ENCODE measurements at places on chromosomes 5 and 9.
A peak's percentile ranks its signal among the peaks of the same experiment; 100 is the strongest.

- no peak for DNase-seq
Measured at GRCh38 chr5:76642390-76643040, 19.3 kb upstream of the F2RL2 start.

- no peak for DNase-seq
Measured at GRCh38 chr9:806285-807156, 35.0 kb upstream of the DMRT1 start.

DNA sequence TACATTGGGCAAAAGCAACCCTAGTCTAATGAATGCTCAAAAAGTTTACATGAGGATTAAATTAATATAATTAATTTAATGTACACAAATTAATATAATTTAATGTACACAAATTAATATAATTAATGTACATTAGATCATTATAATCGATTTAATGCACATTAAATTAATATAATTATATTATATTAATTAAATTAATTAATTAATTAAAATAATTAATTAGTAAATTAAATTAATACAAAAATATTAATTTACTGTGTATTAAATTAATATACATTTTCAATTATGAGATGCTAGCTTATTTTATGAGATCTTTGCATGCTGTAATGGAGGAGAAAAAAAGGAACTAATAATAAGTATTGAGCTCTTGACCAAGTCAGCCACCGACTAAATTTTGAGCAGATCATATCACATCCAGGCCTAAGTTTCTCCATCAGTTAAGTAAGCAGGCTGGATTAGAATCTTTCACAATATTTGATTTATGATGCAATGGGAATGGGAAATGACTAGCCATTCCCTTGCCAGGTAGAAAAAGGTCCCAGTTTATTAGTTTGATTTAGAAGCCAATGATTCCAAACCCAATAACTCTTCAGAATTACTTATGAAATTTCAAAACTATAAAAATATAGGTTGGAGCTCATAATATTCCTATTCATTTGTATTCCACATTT, 533.4 kb upstream of the GRIA1 start:
- DNase-seq: no peak

GRCh38 chr5:100840370-100840769, 62.7 kb downstream of the ST8SIA4 start:
- DNase-seq: no peak

DNA sequence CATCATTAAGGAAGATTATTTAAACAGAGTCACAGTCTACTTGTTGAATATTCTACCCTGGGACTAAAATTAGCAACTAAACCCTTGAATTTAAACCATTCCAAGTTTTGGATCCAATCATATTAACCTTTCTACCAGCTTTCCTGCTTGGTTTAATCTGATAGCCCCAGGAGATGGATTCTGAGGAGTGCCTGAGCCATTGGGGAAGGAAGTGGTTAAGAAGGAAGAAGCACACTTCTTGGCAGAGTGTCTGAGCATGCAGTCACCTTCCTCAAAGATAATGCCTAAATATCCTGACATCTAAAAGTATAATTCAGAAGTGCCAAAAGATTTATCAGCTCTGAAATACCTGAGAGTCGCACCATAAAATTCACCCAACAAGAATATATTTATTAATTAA, 74.1 kb upstream of the SNCAIP start:
- DNase-seq: no peak

- DNase-seq: no peak
Measured at GRCh38 chr9:77023726-77024125, 4.3 kb downstream of the FOXB2 start.

- DNase-seq: no peak
Measured at GRCh38 chr5:3325972-3326840, 269.4 kb upstream of the IRX1 start.

- DNase-seq: no peak
Measured at GRCh38 chr5:138989720-138990119, 114.6 kb upstream of the LRRTM2 start.

GRCh38 chr5:102453716-102454115, 45.1 kb downstream of the SLCO6A1 start:
- DNase-seq: no peak

DNA sequence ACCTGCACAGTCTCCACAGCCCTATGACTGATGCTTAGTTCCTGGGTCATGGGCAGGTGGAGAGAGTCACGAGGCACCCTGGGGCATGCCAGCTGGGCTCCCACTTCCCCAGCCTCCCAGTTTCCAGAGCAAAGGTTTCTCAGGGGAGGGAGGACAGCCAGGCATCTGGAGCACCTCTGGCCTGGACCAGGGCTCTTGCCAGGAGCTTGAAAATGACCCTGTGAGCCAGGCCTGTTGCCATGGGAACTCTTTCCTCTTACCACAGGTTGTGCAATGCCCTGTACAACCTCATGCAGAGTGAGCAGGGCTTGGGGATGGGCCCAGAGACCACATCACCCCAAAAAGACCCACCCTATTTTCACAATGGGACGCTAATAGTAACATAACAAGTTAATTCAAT, 113.1 kb downstream of the PSD2 start:
- no peak for DNase-seq

DNA sequence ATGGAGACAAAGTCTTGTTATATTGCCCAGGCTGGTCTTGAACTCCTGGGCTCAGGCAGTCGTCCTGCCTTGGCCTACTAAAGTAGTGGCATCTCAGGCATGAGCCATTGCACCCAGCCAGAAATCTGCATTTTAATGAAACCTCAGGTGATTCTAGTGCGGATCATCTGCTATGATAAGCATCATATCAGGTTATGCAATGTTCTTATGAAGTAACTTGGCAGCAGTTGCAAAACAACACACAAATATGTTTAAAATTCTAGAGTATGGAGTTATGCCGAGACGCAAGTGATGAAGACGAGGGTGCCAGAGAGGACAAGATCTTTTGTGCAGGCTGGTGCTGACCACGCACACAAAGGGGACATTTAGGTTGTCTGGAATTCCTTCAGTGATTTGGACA, 153.2 kb upstream of the MEF2C start:
- no peak for DNase-seq

DNA sequence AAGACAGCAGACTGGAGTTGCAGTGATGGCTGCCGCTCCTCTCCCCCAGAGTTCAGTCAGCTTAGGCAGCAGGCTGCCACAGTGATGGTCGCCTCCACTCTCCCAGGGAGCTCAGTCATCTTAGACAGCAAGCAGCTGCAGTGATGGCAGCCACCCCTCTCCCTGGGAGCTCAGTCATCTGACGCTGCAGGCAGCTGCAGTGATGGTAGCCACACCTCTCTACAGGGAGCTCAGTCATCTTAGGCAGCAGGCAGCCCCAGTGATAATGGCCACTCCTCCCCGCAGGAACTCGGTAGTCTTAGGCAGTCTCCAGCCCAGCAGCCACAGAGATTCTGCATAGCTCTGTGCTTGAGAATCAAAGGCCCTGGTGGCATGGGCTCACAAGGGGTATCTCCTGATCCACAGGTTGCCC, 582.7 kb downstream of the DTWD2 start:
- DNase-seq: no peak

DNA sequence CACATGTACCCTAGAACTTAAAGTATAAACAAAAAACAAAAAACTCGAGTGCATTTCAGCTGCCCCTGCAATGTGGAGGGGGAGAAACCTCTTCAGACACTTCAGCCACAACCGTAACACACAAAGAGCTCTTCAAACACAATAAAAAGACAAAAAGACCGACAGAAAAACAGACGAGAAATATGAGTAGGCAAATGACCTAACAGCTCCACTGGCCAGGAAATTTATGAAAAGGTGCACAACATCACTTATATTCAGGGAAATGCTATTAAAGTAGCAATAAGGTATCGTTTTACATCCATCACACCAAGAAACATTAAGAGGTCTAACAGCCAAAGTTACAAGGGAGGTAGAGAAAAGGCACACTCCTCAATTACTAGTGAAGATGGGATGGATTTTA, 6.2 kb downstream of the ZBED3 start:
- no peak for DNase-seq

GRCh38 chr9:96417661-96418082, 498 bp downstream of the ZNF367 start:
- no peak for DNase-seq

GRCh38 chr5:132369474-132370180, at the start of gene SLC22A5:
Gene SLC22A5, plus strand, starts transcription at chr5:132369710. Its CDS starts 263 bp downstream, at chr5:132369973.
- peak; percentile 91 for DNase-seq

- DNase-seq: no peak
Measured at GRCh38 chr5:2238732-2239131, 356.0 kb upstream of the IRX4 start.

GRCh38 chr9:126956917-126957686, 42.5 kb downstream of the RALGPS1 start:
- no peak for DNase-seq

GRCh38 chr9:37441776-37442370, 19.4 kb downstream of the GRHPR start:
- no peak for DNase-seq

DNA sequence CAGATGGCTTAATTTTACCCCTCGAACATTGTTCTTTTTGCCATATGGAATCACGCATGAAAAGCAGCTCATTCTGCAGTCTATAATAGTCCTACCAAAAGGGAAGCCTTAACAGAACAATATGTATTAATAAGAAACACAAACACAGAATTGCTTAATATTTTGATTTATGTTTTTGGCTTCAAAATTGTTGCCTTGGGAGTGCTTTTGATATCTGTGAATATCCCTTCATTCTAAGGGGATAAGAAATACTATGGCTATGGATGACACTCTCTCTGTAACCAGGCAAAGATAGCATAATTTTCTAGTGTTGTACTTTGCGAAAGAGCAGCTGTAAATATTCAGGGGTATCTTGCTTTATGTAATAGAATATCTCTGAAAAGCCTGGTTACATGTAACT, 26.3 kb upstream of the CFAP95 start:
- DNase-seq: no peak

- no peak for DNase-seq
Measured at GRCh38 chr5:165138236-165138635, 1632.8 kb downstream of the MAT2B start.

GRCh38 chr9:86500667-86501435, 146.6 kb upstream of the TUT7 start:
- no peak for DNase-seq

GRCh38 chr5:82704381-82704780, 372.8 kb downstream of the TMEM167A start:
- no peak for DNase-seq

DNA sequence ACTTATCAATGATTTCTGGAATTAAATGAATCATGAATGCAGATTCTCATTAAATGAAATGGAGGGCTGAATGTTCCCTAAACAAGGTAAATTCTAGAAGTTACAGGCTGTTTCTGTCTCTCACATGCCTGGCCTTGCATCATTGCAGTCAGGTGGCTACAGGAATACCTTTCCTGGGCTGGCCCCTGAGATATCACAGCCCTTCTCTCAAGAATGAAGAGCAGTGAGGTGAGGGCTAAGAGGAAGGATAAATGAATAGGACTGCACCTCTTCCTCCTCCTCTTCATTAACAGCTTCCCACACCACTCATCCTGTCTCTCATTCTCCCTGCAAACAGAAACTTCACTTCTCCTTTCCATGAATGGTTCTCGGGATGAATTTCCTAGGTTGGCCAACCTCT, 22.5 kb downstream of the ARHGEF28 start:
- no peak for DNase-seq

GRCh38 chr5:139838381-139839197, 43.0 kb downstream of the PSD2 start:
- DNase-seq: no peak

GRCh38 chr5:51397996-51398395, 14.7 kb downstream of the ISL1 start:
- DNase-seq: no peak

DNA sequence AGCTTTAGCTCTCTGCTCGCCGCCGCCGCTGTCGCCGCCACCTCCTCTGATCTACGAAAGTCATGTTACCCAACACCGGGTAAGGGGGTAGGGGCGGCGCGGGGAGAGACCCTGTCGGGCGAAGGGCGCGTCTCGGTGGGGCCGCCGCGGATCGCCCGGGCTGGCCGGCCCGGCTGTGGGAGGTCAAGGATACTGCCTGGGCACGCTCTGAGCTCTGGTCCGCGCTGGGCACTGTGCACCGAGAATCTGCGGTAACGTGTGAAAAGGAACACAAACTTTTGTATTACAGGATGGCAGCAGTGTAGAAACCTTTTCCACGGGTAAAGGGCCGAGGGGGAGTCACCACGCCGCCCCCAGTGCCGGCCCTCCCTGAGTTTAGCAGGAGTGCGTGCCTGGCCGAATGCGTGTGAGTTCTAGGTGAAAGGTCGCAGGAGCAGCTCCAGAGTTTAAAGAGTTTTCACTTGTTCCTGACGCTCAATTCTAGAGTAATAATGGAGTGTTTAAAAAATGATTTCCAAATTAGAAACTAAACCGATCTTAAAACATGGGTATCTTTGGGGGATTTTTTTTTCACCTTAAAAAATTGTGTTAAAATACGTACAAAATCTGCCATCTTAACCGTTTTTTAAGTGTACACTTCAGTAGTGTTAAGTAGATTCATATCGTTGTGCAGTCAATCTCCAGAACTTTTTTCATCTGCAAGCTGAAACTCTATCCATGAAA, at the start of gene HSDL2:
HSDL2 (plus strand) TSS at position 7 of the 723 bp plus-strand sequence; CDS start at position 63, 56 bp downstream.
- no peak for DNase-seq
